ENCODE measurements at places on chromosomes 12 and 14. TPM values are rescaled to one million over a fixed set of nuclear protein-coding genes. Genes with fewer than 3 reads are reported as not detected.

The USP44 gene
- total RNA-seq = 0.12 TPM

The MYBPC1 gene
- not detected for total RNA-seq

The SOAT2 gene
- total RNA-seq = 0.49 TPM

The TDRD9 gene
- 1.3 TPM for total RNA-seq

The FIGNL2 gene
- total RNA-seq = 0.36 TPM

The KRT73 gene
- not detected for total RNA-seq

The ADCY4 gene
- total RNA-seq = 24.2 TPM

The MORN3 gene
- 0.97 TPM for total RNA-seq

The VWF gene
- 0.81 TPM for total RNA-seq

The TM9SF1 gene
- total RNA-seq = 76.5 TPM

The KRT7 gene
- total RNA-seq = 17.0 TPM

The SLC10A1 gene
- not detected for total RNA-seq

The RNASE1 gene
- total RNA-seq = not detected

The MGST1 gene
- 58.5 TPM for total RNA-seq

The ATXN3 gene
- total RNA-seq = 35.3 TPM

The FGF6 gene
- not detected for total RNA-seq

The MVK gene
- 39.3 TPM for total RNA-seq

The TXNRD1 gene
- 217 TPM for total RNA-seq

The OLR1 gene
- total RNA-seq = 0.24 TPM

The KLRK1 gene
- not detected for total RNA-seq

The PIANP gene
- total RNA-seq = 2.1 TPM

The GIT2 gene
- 52.3 TPM for total RNA-seq

The EML1 gene
- 38.3 TPM for total RNA-seq

The FOXN4 gene
- not detected for total RNA-seq

The SLC22A17 gene
- total RNA-seq = 27.3 TPM

The CNTN1 gene
- total RNA-seq = 6.7 TPM

The TBX5 gene
- total RNA-seq = 0.12 TPM

The LALBA gene
- total RNA-seq = not detected

The RBP5 gene
- not detected for total RNA-seq

The TCL1A gene
- total RNA-seq = 0.65 TPM

The LRTM2 gene
- not detected for total RNA-seq

The CCDC175 gene
- total RNA-seq = not detected

The SELPLG gene
- 4.2 TPM for total RNA-seq

The GPR132 gene
- 0.16 TPM for total RNA-seq

The AQP6 gene
- total RNA-seq = not detected

The AREL1 gene
- total RNA-seq = 31.7 TPM

The KCNH3 gene
- not detected for total RNA-seq

The BAG5 gene
- 34.4 TPM for total RNA-seq

The ZDHHC22 gene
- total RNA-seq = not detected

The C1QL4 gene
- not detected for total RNA-seq

The PGF gene
- total RNA-seq = 129 TPM

The NOVA1 gene
- 7.8 TPM for total RNA-seq

The DDX23 gene
- total RNA-seq = 54.8 TPM

The METTL1 gene
- 8.0 TPM for total RNA-seq
